ENCODE measurements at places on chromosomes 2 and 18.

DNA sequence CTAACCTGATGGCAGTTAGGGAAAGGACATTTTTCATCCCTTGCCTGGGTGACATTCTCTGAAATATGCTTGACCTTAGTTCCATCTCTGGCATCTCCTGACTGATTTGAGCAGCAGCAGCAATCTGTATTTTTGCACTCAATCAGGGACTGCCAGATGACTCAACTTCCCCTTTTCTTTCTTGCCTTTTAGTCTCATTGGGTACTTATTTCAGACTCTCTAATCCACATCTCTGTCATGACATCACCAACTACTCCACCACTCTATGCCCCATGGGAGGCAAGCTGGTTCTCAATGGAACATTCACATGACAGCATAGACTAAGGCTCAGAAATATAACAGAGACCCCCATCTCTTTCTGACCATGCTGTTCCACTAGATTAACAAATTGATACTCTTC, 254.2 kb downstream of the RIT2 start:
- no peak for DNase-seq

DNA sequence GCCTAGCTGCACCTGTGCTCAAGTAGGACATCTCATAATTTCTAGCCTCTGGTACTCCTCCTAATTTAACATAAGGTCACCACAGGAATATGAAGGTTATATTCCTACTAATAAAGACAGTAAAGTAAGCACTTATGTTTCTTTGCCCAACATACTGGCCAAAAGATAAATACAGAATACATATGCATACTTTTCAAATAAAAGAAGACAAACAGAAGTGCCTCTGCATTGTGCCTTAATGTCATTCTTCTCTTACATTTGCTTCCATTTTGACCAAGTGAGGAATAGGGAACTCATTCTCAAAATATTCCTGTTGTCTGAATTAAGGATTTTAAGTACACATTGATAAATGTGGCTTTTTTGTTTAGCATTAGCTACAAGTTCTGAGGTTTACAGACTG, 5.6 kb downstream of the BCL11A start:
- DNase-seq: no peak

- no peak for DNase-seq
Observed at GRCh38 chr2:29766191-29766590, 155.2 kb downstream of the ALK start.

GRCh38 chr2:192957425-192957824, 762.7 kb upstream of the TMEFF2 start:
- DNase-seq: no peak

- DNase-seq: no peak
Observed at GRCh38 chr2:26632624-26633185, 8.5 kb downstream of the CIB4 start.

DNA sequence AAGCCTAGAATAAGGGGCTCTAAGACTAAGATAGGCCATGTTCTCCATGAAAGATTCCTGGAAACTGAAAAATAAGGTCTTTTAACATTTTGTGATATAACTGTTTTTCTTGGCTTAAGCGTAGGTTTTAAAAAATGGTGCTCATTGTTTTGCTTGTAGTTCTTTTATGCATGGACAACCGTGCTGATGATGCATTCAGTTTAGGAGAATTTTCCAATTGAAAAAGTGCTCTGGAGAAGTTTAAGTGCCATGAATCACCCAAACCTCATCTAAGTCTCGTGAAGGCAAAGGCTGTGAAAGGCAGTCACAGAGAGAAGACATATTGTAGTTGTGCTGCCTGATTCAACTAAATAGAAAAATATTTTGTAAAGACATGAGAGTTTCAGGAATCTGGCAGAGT, 111.8 kb upstream of the GAREM1 start:
- no peak for DNase-seq

GRCh38 chr2:163646687-163647086, 89.1 kb downstream of the FIGN start:
- DNase-seq: no peak
